ENCODE measurements at places on chromosomes 7 and 10.

DNA sequence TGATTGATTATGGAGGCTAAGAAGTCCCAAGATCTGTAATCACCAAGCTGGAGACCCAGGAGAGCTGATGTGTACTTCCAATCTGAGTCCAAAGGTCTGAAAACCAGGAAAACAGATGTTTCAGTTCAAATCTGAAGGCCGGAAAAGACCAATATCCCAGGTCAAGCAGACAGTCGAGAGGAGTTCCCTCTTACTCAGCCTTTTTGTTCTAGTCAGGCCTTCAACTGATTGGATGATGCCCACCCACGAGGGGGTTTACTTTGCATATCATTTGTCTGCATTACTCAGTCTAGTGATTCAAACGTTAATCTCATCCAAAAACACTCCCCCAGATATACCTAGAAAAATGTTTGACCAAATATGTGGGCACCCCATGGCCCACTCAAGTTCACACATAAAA, 7.4 kb upstream of the ARID5B start:
- no peak for DNase-seq

DNA sequence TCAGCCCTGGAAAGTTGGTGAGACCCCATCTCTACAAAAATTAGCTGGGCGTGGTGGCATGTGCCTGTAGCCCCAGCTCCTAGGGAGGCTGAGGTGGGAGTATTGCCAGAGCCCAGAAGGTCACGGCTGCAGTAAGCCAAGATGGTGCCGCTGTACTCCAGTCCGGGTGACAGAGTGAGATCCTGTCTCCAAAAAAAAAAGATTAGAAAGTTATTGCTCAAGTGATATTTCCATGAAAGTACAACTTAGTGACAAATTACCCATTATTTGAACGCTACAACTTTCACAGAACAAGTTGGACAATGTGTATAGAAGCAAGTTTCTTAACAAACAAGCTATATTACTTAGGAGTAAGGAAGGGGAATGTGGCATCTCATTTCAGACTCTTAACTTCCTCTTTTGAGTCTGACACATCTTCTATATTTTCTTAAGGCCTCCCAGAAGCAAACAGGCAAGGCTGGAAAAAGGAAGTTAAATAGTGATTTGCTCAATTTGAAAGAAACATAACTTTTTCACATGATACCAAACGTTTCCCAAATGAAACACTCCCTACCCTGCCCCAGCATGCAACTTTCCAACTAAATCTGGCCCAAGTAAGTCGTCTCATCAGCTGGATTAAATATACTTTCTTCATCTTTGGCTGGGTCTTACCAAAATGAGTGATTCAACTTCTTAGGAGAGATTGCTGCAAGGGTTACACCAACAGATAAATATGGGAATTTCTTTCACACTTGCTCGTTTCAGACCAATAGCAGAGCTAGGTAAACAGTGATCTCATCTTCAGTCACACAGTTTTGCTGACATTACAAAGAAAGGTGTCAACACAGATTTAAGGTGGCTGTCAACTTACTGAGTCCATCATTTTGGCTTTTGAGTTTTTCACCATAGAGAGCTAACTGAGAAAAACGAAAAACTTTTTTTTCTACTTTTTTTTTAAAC, 66.3 kb upstream of the KLF6 start:
- no peak for DNase-seq

GRCh38 chr7:89023877-89024276, 228.3 kb upstream of the TEX47 start:
- DNase-seq: no peak

GRCh38 chr7:6530626-6531491, 20.4 kb downstream of the GRID2IP start:
- no peak for DNase-seq

DNA sequence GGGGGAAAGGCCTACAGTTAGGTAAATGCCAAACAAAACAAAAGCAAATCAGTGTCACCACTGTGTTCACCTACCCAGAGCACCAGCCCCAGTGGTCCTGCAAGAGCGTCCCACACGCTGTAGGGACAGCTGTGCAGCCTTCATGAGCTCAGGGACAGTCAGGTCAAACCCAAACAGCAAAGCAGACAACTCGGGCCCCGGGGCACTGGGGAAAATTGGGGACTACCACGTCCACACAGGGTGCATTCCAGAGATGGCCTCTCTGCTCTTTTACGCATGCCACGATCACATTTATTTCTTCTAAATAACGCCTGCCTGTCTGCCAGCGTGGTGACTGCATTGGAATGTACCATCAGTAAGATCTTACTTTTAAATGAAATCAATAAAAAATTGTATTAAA, 21.7 kb downstream of the EBF3 start:
- no peak for DNase-seq

DNA sequence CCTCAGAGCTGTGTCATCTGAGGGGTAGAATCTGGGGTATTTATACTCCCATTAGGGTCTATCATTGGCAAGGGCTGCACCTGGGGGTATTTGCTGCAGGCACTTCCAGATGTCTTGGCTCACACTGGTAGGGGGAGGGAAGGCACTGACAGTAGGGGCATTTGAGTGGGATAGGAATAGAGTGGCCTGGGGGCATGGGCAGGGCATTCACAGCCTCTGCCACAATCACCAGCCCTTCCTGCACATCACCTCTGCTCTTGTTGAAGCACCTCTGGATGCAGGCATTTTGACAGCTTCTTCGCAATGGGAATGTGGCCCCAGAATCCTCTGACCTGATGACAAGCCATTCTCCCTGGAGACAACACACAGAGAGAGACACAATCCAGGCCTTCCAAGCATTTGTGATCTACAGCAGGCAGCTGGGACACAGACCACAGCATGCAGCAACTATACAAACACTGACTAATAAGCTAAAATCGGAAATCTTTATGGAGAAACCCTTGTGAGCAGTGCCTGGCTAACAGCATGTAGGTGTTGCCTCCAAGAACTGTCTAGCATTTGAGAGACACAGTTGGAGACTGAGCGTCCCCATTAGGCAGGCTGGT, 178.5 kb downstream of the KCNMA1 start:
- DNase-seq: no peak

- DNase-seq: no peak
Observed at GRCh38 chr7:119228482-119228881, 1004.0 kb downstream of the ANKRD7 start.

- no peak for DNase-seq
Observed at GRCh38 chr10:128027306-128027705, 98.9 kb downstream of the MKI67 start.

GRCh38 chr10:121425623-121426022, 172.6 kb downstream of the FGFR2 start:
- DNase-seq: no peak

- no peak for DNase-seq
Observed at GRCh38 chr10:77240041-77240652, 397.5 kb downstream of the KCNMA1 start.

DNA sequence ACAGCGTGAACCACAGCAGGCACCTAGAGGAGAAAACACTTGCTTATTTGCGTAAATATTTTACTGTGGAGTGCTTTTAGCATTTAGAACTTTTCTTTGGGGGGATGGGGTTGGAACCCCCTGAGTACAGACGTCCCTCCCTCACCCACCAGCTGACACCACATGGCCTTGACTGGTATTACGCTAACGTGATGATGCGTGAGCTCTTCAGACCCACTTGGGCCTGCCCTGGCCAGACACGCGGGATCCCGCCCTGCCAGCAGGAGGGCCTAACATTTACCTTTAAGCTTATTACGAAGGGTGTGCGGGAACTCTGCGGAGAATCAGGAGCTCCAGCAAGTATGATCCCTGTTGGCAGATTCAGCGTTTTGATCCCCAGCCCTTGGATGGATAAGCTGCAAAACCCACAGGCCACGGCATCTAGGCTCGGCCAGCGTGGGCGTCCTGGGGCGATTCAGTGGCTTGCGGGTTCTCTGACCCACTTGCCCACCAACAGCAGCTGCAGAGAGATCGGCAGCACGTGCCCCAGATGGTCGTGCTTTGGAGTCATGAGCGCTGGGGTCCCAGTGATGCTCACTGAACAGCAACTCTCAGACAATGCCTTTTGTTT, 545.5 kb upstream of the FOXK1 start:
- DNase-seq: no peak

DNA sequence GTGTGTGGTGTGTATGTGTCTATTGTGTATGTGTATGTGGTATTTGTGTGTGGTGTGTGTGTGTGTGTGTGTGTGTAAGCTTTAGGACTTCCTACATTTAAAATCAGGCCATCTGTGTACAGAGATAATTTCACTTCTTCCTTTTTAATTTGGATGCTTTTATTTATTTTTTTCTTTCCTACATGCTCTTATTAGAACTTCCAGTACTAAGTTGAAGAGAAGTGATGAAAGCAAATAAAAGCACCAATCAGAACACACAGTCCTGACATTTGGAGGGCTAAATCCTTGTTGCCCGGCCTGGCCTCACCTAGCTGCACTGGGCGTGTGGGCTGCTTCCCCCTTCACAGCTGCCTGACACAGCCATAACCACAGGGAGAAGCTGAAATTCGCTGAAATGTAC, 3.8 kb upstream of the MRC1 start:
- no peak for DNase-seq

- no peak for DNase-seq
Observed at GRCh38 chr10:103802637-103803353, 52.6 kb downstream of the SH3PXD2A start.

DNA sequence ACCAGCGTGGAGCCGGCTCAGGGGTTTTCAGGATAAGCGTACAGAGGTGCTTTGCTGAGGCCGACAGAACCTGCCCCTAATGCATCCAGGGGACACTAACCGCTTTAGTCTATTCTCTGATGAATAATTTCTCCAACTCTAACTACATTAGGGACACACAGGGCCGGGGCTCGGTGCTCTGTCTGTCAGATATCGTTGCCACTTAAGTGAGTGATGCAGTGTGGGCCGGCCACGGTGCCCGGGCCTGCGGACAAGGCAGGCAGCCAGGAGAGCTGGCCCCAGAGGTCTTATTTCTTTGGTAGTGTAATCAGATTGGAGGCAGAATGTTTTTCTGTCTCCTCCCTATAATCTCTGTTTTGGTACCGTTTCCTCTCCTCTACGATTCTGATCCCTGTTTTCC, 62.7 kb downstream of the ADRA2A start:
- no peak for DNase-seq

DNA sequence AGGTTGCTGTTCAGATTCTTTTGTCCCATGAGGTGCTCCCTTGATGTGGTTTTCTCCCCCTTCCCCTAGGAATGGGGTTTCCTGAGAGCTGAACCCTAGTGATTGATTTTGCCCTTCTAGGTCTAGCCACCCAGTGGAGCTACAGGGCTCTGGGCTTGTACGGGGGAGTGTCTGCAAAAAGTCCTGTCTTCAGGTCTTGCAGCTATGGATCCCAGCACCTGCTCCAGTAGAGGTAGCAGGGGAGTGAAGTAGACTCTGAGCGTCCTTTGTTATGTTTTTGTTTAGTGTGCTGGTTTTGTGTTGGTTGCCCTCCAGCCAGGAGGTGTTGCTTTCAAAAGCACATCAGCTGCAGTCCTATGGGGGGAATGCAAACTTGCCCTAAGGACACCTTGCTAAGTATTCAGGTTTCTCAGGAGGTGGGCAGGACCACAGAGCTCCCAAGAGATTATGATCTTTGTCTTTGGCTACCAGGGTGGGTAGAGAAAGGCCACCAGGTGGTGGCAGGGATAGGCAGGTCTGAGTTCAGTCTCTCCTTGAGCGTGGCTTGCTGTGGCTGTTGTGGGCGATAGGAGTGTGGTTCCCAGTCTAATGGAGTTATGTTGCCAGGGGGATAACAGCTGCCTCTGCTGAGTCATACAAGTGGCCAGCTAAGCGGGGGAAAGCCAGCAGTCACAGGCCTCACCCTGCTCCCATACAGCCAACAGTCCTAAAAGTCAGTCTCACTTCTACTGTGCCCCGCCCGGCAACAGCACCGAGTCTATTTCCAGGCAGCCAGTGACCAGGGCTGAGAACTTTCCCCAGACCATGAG, 92.4 kb upstream of the JCAD start:
- no peak for DNase-seq

Measured in hypothalamus (tissue), 51 donors.